ENCODE measurements at places on chromosomes 7 and 10.

DNA sequence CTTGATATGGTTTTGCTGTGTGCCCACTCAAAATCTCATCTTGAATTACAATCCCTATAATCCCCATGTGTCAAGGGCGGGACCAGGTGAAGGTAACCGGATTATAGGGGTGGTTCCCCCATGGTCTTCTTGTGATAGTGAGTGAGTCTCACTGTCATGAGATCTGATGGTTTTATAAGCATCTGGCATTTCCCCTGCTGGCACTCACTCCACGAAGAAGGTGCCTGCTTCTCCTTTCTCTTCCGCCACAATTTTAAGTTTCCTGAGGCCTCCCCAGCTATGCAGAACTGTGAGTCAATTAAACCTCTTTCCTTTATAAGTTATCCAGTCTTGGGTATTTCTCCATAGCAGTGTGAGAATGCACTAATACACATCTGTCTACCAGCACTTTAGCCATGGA, 109.5 kb upstream of the SDK1 start:
- DNase-seq = no peak

DNA sequence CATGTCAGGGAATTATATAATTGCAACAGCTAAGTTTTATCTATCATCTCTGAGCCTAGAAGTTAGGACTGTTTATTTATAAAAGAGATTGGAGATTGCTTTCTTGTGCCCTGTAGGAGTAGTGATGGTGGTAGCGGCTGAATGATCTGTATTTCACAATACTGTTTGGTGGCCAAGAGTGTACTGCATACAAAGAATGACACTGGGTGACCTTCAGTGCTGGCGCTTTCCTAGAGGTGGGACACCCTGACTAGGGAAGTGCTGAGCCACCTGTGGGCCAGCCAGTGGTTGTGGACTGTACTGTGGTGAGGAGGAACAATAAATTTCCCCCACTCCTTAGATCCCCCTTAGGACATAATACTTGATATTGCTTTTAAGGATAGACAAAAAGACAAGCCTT, 53.0 kb downstream of the COPG2 start:
- no peak for DNase-seq

DNA sequence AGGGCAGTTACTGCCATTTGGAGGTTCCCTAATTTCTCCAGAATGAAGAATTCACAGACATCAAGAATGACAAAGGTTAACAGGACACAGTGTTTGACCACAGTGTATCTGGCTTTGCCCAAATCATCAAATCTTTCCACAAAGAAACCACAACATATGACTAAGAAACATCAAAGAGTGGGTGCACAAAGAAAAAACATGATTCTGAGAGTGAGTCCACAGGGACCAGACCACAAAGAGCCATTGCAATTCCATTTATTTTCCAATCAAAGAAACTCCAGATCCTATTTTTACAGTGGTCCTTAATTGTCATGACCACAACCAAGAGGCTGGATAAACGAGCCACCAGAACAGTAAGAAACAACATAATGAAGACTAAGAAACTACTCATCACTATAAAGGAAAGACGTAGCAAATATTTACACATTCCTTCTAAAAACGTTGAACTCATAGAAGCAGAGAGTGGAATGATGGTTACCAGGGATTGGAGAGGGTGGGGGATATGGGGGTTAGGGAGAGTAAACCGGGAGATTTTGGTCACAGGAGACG, 286.5 kb downstream of the DOCK4 start:
- DNase-seq = peak; percentile 23

GRCh38 chr7:132782777-132783640, 206.7 kb upstream of the PLXNA4 start:
- DNase-seq = no peak

DNA sequence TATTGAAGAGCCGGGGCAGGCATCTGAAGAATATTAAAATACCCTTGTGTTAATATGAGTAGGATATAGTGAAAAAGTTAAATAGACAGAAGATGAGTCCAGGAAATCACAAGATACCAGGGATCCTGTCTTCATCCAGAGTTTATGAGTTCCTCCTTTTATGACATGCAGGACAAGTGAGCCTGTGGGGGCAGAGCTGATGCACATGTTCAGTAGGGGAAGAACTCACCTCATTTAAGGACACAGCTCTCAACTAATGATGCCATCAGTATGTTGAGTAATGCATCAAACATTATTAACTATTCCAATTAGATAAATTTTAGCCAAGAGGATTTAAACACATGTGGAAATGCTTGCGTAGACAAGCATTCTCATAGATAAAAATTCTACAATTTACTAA, 435.8 kb upstream of the AKR1E2 start:
- DNase-seq = no peak

- DNase-seq = no peak
These were observed 9.6 kb upstream of the TRIM56 start for GRCh38 chr7:101075646-101076045.

- DNase-seq = no peak
These were observed 7.3 kb downstream of the IL2RA start for GRCh38 chr10:6054884-6055283.

DNA sequence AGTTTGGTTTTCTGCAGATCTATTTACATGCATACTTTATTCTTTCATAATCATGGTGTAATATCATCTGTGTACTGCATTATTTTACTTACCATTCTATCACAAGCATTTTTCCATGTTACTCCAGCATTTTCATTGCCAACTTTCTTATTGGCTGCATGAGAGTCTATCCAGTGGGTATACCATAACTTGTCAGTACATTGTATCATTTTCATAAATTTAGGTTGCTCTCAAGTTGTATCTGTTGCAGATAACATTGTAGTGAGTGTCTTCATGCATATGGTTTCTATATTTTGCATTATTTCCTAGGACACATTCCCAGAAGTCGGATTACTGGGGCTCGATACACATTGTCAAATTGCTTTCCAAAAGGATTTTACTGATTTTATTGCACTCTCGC, 87.2 kb upstream of the INSYN2A start:
- no peak for DNase-seq

DNA sequence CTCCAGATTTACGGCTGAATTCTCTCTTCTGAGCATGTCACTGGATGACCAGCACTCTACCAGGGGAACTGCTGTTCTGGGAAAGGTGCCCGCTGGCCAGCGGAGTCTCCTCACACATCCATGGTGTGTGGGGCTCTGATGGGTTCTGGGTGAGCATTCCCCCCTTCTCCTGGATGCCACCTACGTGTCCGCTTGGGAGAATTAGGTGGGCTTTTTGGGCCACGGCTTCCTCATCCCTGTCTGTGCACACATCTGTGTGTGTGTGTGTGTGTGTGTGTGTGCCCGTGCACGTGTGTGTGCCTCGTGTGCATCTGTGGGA, 163.0 kb downstream of the DNAJB6 start:
- no peak for DNase-seq

DNA sequence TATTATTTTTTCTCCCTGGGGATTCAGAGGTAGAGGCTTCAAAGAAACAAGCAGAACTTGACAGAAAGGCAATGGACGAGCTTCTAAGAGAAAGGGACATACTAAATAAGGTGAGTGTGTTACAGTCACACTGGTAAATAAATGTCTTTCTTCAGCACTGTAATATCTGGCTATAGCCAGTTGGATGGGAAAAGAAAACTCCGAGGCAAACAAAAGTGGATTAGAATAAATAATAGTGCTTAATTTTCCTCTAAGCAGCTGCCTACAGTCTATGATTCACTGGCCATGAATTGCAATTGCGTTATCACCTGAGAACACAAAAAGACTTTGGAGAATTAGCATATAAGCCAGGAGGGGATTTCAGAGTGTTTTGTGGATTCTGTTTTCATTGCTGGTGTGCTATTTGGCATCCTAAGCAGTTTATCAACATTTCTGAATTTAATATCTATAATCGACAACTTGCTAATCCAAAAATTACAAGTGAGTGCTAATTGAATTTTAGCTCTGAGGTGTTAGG, 23.2 kb downstream of the CFAP58 start:
- peak; percentile 17 for DNase-seq

- no peak for DNase-seq
These were observed 155.1 kb upstream of the FZD8 start for GRCh38 chr10:35797187-35797586.

- DNase-seq = peak; percentile 30
These were observed 895.7 kb upstream of the SORCS1 start for GRCh38 chr10:108060246-108060645.
